Stimulated activated CD4-positive, alpha-beta T cell treated with anti-CD3 and anti-CD28 coated beads, TNF-alpha, amount 100 ng/mL, for 24 hours (primary cell): ENCODE measurements at places on chromosomes 4 and X.

- DNase-seq: no peak
Measured at GRCh38 chr4:154186888-154187287, 304.7 kb downstream of the DCHS2 start.

DNA sequence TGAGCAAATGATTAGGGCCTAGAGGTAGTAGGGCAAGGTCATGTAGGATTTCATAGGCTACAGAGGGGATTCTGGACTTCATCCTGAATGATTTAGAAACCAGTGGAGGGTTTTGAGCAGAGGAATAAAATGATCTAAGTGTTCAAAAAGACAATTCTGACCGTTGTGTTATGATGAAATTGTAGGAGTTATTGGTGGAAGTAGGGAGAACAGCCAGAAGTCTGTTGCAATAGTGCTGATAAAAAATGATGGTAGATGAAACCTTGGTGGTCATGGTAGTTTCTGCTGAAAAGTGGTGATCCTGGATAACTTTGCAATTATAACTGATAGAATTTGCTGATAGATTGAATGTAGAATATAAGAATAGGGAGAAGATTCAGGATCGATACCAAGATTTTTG, 60.2 kb downstream of the MID1IP1 start:
- no peak for DNase-seq

- no peak for DNase-seq
Measured at GRCh38 chr4:8297691-8298485, 28.3 kb downstream of the HTRA3 start.

DNA sequence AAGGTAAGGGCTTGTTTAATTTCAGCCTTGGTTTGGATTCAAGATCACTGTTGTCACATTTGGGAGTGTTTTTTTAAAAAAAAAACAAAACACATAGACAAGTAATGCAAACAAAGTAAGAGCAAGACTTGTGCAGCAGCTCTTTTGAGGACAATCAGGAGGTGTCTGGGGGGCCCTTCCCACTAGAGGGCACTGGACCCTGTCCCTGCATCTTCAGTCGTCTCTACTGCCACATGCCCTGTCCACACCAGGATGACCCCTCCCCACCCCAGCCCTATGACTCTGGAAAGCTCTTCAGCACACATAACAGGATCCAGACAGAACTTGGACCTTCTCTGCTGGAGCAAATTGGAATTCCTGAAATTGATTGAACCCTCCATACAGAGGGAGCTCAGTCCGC, 71.0 kb downstream of the USP46 start:
- no peak for DNase-seq

GRCh38 chr4:143399113-143399949, 62.7 kb downstream of the GAB1 start:
- no peak for DNase-seq

GRCh38 chr4:87524456-87524855, 4.7 kb downstream of the SPARCL1 start:
- DNase-seq: no peak

DNA sequence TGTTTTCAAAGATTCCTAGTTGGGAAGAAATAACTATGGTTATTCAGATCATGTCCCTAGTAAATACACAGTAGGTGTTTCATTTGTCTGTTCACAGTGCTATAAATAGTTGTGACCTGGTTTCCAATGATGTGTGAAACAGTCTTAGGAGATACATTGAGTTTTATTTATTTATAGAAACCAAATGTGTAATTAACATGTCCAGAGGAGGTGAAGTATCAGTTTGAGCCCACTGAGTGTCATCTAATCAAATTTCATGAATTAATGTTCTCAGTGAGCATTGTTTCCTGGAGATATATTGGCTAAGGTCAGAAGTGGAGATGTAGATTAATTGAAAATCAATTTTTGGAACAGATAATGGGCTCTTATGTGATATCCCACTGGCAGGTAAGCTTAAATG, 996.3 kb downstream of the FSTL5 start:
- DNase-seq: no peak

GRCh38 chr4:184448821-184449220, 25.5 kb downstream of the IRF2 start:
- DNase-seq: no peak

GRCh38 chr4:10173037-10173753, 56.6 kb upstream of the WDR1 start:
- no peak for DNase-seq

GRCh38 chr4:89277412-89277811, 30.2 kb downstream of the GPRIN3 start:
- DNase-seq: no peak

GRCh38 chr4:98521486-98521885, 136.9 kb downstream of the TSPAN5 start:
- no peak for DNase-seq

DNA sequence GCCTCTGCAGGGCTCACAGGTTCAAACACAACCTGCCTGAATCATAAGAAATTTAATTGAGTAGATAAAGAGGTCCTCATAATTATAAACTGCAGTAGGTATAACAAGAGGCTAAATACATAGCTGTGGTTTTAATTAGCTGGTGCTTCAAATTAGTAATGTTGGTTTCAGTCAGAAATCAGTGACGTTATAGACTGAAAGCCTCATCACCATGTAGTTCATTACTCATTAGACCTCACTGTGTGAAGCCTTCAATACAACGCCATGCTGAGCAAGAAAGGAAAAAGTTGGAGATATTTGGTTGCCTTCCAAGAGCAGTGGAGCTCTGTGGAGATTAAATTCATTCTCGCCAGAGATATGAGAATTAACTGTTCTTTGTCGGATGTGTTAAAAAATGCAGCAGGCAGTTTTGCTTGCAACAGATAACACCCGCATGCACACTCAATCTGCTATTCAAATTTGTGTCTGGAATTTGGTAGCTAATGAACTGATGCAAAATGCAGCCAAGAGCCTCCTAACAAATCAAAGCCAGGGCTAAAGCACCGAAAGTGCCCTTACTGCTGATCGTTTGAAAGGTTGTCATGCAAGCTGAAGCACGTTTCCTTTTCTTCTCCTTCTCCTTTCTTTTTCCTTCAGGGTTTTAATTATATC, 148.9 kb downstream of the AFF2 start:
- DNase-seq: no peak

GRCh38 chrX:55056820-55057674, 17.8 kb upstream of the PAGE2B start:
- DNase-seq: no peak

GRCh38 chr4:174575436-174575835, 53.1 kb upstream of the HPGD start:
- DNase-seq: no peak

DNA sequence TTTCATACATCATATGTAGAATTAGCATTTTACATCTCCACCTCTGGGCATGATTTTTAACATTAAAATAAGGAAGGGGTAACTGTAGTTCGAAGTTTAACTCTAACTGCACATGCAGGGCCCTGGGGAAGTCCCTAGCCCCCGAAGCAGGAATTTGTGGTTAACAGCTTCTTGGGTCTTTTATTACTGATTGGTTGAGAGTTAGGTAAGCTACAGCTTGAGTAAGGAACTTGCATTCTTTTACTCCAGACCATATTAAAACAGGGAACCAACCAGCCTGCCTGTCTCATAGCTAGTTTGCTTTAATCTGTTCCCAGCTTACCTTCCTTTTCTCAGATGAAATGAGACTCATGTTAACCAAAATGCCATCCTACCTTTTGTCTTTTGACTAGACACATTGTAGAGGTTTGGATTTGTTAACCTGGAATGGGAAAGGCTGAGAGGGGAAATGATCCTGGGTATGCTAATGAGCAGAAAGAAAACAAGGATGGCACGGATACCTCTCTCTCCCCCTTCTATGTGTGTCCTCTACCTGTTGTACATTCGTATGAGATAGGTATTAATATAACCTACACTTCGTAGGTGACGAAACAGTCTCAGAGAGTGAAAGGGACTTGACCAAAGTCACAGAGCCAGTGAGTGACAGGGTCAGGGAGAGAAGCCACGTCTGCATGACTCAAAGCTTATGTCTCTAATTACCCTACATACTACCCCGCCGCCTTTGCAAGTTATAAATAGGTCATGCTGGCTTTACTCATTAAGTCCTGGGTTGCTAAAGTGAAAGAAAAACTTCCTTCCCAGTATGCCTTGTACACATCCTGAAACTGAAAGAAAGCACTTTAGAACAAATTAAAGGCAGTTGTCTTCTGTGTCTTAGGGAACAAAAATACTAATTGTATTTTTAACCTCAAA, 119.5 kb upstream of the AFF2 start:
- peak; percentile 41 for DNase-seq

GRCh38 chr4:1058997-1059665, 47.7 kb downstream of the FGFRL1 start:
- no peak for DNase-seq

DNA sequence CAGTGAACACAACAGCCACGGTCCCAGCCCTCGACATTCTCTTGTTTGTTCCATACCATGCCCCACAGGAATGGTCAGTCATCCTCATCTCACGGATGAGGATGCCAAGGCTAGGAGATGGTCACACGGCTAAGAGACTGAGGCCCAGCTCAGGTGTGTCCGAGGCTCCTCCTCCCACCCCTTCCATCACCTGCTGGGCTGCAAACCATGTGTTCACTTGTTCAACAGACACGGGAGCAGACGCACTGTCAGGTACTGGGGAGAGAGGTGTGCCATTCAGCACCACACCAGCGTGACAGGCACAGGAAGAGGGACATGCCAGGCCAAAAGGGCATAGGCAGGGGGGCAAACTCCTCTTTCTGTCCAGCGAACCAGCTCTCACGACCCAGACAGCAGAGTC, 45.9 kb downstream of the ABLIM2 start:
- DNase-seq: no peak

- DNase-seq: no peak
Measured at GRCh38 chr4:173930329-173930967, 353.0 kb downstream of the FBXO8 start.

DNA sequence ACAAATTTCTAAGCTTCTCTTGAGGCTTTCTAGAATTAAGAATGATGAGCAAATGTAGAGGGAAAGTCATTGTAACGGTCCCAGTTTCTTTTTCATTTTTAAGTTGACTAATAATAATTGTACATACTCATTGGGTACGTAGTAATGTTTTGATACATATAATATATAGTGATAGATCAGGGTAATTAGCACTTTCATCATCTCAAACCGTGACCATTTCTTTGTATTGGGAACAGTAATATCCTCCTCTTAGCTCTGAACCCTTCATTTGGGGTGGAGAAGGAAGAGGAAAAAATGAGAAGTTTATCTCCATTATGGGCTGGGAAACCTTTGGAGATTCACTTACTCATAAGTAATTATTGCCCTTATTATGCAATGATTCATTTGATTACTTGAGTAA, 39.0 kb upstream of the GBA3 start:
- DNase-seq: no peak

DNA sequence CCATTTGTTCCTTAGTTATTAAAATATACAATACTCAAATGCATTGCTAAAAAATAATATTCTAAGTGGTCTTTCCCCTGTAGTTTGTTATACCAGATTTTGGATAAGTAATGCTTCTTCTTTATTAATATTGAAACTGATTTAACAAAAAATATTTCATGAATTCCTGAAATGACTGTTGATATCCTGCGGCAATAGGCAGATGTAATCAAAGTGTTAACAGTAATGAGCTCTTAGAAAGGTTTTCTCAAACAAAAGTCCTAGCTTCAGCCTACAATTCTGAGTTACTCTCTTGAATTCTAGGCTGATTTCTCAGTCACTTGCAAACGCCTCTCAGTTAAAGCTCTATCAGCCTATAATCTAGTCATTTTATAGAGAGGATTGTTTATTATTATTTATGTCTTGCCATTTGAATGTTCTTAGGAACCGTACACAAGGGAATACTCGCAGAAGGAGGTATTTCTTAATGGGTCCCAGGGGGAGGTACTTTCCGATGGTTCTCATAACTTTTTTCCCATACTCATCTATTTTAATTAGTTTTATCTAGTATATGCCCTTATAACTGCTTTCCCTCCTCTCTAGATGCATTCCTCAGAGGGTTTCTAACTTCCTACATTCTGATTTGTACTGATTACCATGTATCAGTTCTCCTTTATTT, 96.8 kb downstream of the FNIP2 start:
- no peak for DNase-seq

DNA sequence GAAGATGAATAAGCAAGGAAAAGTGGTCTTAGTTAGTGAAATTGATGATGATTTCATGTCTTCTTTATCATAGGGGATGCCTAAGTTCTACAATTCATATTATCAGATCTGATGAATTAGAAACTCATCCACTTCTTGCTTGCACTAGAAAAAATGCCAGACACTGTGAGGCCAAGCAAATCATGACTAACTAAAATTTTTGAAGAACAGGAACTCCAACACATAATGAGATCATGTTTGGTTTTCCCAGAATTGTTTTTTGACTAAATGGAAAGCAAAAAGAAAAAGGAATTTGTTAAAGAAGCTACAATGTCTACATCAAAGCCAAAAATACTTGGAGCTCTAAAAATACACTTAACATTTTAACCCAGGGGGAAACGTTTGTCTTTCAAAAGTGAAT, 120.4 kb downstream of the ARSF start:
- no peak for DNase-seq

- no peak for DNase-seq
Measured at GRCh38 chr4:85790582-85790981, 315.6 kb downstream of the ARHGAP24 start.
